ENCODE measurements at places on chromosomes 2 and 18. TPM values are rescaled to one million over a fixed set of nuclear protein-coding genes. Genes with fewer than 3 reads are reported as not detected.

The PAIP2B gene
- 13.3 TPM for total RNA-seq

The STPG4 gene
- total RNA-seq, result 0.49 TPM

The TEKT4 gene
- not detected for total RNA-seq

The MRO gene
- 0.74 TPM for total RNA-seq

The PLGLB2 gene
- 2.2 TPM for total RNA-seq

The ALPI gene
- not detected for total RNA-seq

The ERCC3 gene
- 43.0 TPM for total RNA-seq

The LHCGR gene
- total RNA-seq, result 0.74 TPM

The OR6B2 gene
- total RNA-seq, result not detected

The UPP2 gene
- total RNA-seq, result 2.2 TPM

The DPYSL5 gene
- 151 TPM for total RNA-seq

The SOCS6 gene
- 28.0 TPM for total RNA-seq

The TIMM21 gene
- total RNA-seq, result 28.8 TPM

The CYP27C1 gene
- total RNA-seq, result 3.4 TPM

The MARCHF7 gene
- 144 TPM for total RNA-seq

The SERPINB11 gene
- total RNA-seq, result not detected

The CYBRD1 gene
- total RNA-seq, result 8.9 TPM

The MYOM1 gene
- total RNA-seq, result 1.5 TPM

The GALR1 gene
- under 0.01 TPM for total RNA-seq

The LOXL3 gene
- total RNA-seq, result 11.1 TPM

The SYT4 gene
- total RNA-seq, result 535 TPM

The GPAT2 gene
- total RNA-seq, result 0.49 TPM

The FSHR gene
- total RNA-seq, result not detected

The POTEJ gene
- total RNA-seq, result not detected

The RBBP8 gene
- 9.8 TPM for total RNA-seq

The SLC4A5 gene
- 2.7 TPM for total RNA-seq

The MYO3B gene
- 0.25 TPM for total RNA-seq

The ERMN gene
- total RNA-seq, result under 0.01 TPM

The TNS1 gene
- total RNA-seq, result 7.1 TPM

The IL1RL2 gene
- total RNA-seq, result 0.74 TPM

The DHX57 gene
- 54.8 TPM for total RNA-seq

The LAMA3 gene
- total RNA-seq, result 2.5 TPM

The CRYGC gene
- not detected for total RNA-seq

The CAMKMT gene
- total RNA-seq, result 4.4 TPM

The KCNG2 gene
- 0.25 TPM for total RNA-seq

The AP1S3 gene
- 3.2 TPM for total RNA-seq

The SLC30A3 gene
- total RNA-seq, result 1.2 TPM

The CYS1 gene
- total RNA-seq, result 0.49 TPM

The TXNL1 gene
- 33.7 TPM for total RNA-seq

The GPBAR1 gene
- total RNA-seq, result 0.25 TPM

The CLASP1 gene
- 173 TPM for total RNA-seq

The CYTIP gene
- total RNA-seq, result 2.0 TPM

The SLC19A3 gene
- total RNA-seq, result 1.5 TPM

The GCKR gene
- 0.49 TPM for total RNA-seq

The ESPNL gene
- under 0.01 TPM for total RNA-seq

The UGT1A4 gene
- not detected for total RNA-seq

The EHD3 gene
- 7.1 TPM for total RNA-seq

The CAVIN2 gene
- total RNA-seq, result 6.9 TPM

The GALNT3 gene
- 3.0 TPM for total RNA-seq

The CENPA gene
- 1.2 TPM for total RNA-seq

The RNF152 gene
- total RNA-seq, result 60.7 TPM

The LIPG gene
- total RNA-seq, result 11.8 TPM

The AKAIN1 gene
- total RNA-seq, result 2.5 TPM

The C2orf92 gene
- 3.7 TPM for total RNA-seq

The MARCHF4 gene
- 19.2 TPM for total RNA-seq

The DSC2 gene
- 5.4 TPM for total RNA-seq

Measured in temporal lobe (tissue), 4 donors.